ENCODE measurements at places on chromosomes 16 and 17.

- DNase-seq: no peak
Measured at GRCh38 chr17:40035162-40035559, 19.0 kb downstream of the MED24 start.

DNA sequence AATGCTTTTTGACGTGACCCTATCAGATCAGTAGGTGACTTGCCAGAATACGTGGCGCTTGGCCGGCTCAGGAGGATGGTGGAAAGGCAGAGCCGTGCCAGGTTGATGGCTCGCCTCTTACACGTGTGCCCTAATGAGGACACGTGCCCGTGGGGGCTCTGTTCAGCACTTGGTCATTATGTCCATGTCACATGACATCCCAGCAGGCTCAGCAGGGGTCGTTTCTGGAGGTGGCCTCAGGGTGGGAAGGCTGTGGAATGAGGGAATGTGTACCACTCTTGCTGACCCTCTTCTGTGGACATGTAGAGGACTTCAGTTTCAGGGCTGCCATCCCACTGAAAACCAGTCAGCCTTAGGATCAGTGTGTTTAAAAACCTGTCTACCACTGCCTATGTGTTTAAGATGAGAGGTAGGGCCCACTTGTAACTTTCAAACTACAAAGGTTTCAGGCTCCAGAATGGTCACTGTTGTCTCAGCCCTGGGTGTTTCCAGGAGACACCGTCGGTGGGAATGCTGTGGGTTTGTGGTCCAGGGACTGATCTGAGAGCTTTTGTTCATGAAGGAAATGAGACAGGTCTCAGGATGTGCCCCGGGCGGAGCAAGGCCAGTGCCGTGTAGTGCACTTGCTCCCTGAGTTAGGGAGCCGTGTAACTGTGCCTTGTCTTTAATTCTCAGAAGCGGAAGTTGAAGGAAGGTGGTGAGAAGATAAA, 12.1 kb downstream of the UBN1 start:
- no peak for DNase-seq

DNA sequence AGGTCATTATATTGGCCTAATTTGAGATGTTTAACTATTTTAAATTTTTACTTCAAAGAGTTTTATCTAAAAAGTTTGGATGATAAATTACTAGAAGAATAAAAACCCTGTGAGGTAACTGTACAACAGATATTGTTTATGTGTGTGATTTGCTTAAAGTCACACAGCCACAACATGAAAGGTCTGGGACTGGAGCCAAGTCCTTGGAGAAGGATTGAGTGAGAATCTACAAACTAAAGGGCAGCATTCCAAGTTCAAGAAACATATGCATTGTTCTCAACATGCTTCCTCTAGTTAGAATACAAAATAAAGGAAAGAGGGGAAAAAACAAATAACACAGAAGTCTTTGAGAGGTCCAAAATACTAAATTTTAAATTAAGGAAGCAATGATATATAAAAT, 131.5 kb upstream of the MON1B start:
- DNase-seq: no peak

GRCh38 chr17:12911239-12911638, 106.6 kb downstream of the ELAC2 start:
- no peak for DNase-seq

DNA sequence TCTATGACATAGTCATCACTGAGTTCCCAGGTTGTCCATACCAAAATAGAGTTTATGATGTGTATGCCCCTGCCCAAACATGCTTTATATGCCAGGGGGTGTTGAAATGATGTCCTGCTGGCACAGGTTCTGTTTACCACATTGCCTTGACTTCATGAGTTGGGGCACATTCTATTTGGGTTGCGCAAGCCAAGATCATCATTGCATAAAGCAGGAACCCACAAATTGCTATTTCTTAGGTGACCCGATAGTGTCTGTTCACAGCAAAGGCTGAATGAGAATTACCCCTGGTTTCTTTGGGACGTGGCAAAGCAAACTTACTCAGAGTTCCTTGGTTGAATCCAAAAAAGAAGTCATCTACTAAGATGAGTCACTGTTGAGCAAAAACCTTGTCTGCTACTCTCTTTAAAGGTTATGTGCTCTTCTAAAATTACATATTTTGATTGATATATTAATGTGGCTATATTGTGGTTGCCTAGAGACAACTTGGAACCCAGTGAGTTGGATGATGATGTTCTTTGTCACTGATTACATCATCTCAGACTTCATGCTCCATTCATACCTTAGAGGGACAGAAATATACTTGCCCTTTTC, 912.6 kb upstream of the SOX9 start:
- DNase-seq: no peak

GRCh38 chr17:31392856-31393748, 1.6 kb downstream of the RAB11FIP4 start:
- DNase-seq: no peak

GRCh38 chr16:29995324-29995910, at the start of gene HIRIP3:
Gene HIRIP3, minus strand, starts transcription at chr16:29995617. Its CDS starts 12 bp downstream, at chr16:29995605.
- peak; percentile 85 for DNase-seq

DNA sequence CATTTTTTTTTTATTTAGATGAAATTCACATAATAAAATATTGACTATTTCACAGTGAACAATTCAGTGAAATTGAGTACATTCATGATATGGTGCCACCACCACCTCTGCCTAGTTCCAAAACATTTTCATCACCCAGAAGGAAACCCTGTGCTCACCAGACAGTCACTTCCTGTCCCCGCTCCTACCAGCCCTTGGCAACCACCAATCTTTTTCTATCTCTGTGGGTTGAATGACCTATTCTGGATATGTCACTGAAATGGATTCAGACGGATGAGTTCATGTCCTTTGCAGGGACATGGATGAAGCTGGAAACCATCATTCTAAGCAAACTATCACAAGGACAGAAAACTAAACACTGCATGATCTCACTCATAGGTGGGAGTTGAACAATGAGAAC, 40.5 kb downstream of the ATP2C2 start:
- DNase-seq: no peak

- no peak for DNase-seq
Measured at GRCh38 chr16:49617710-49618330, 238.1 kb downstream of the ZNF423 start.

DNA sequence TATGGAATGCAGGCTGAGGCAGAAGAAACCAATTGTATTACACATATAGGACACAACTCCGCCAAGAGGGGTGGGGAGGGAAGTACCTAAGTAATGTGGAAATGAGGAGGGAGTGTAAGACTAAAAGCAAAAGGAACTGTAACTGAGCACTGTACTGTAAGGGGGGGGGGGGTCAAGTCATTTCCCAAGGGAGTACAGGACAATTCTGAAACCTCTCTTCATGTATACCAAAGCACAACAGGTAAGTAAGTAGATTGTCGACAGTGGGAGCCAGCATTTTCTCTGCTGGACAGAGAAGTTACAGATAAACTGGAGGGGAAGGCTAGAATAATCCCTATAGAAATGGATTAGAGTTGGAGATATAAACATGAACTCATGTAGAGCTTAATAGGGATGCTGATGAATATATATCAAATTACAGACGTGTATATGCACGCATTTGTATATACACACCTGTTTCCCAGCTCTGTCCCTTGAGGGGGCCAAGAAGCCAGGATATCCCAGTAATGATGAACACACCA, 6.4 kb downstream of the USP22 start:
- DNase-seq: no peak

- no peak for DNase-seq
Measured at GRCh38 chr16:88977812-88978607, 1.0 kb upstream of the CBFA2T3 start.

- DNase-seq: no peak
Measured at GRCh38 chr17:565521-565920, 149.1 kb downstream of the VPS53 start.

Measured in CD4-positive, alpha-beta T cell treated with Interleukin-2 at 100 ng/mL for 4 hours (primary cell).